Spleen (tissue), 13 donors: ENCODE measurements at places on chromosomes 7 and 10.

DNA sequence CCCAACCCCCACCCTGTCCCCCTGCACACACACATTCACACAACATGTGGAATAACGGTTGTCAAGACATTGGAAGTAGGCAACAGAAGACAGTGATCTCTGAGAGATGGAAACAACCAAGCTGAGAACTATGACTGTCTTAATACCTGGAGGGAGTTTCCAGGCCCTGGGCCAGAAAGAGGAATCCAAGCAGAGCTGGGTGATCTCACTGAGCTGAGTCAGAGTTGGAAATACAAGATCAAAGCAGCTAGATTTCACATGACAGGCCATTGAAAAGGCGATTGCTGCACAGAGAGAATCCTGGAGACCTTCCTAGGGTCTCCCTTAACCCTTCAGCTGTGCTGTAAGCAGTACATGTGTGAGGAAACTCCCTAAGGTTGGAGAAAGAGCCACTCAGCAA, 165.8 kb upstream of the PRSS1 start:
- no peak for DNase-seq

- DNase-seq, result no peak
Observed at GRCh38 chr10:124562425-124563060, 100.9 kb downstream of the LHPP start.

DNA sequence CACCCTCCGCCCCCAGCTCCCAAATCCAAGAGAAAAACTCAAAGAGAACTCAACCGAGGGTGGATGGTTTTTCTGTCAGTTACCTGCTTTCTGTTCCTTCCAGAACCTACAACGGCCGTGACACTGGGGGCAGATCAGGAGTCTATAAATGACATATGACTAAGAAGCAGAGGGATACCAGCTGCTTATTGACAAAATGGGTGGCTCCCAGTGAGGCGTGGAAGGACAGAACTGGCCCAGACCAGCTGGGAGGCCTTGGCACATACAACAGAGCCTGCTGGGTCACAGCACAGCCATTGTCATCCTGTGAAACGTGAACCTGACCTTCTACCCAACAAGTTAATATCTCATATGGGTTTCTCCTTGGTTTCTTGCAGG, 84.3 kb upstream of the ADRB1 start:
- DNase-seq, result no peak

GRCh38 chr10:19986591-19986990, 170.4 kb downstream of the PLXDC2 start:
- no peak for DNase-seq
